ENCODE measurements at places on chromosomes 4 and X.

GRCh38 chr4:168560184-168561180, 63.6 kb downstream of the PALLD start:
- DNase-seq = peak; percentile 26

GRCh38 chrX:29580560-29580959, 634.8 kb upstream of the MAGEB2 start:
- no peak for DNase-seq

- DNase-seq = no peak
Observed at GRCh38 chrX:13694359-13694758, 5.4 kb downstream of the RAB9A start.

DNA sequence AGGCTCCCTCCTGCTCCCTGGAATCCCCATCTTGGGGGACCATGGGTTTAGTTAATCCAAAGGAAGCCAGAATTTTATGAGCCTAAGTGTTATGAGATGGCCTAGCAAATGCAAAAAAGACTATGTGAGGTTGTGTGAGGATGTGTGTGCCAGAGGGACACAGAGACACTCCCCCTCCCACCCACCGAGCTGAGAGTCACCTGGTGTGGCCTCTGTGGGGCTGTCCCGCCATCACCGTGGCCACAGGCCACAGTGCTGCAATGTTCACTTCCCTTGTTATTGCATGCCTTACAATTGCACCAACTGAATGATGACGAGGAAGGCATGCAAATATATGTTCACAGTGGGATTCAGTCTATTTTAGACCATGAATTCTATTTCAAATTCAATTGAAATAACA, 601 bp upstream of the FGFBP2 start:
- no peak for DNase-seq

DNA sequence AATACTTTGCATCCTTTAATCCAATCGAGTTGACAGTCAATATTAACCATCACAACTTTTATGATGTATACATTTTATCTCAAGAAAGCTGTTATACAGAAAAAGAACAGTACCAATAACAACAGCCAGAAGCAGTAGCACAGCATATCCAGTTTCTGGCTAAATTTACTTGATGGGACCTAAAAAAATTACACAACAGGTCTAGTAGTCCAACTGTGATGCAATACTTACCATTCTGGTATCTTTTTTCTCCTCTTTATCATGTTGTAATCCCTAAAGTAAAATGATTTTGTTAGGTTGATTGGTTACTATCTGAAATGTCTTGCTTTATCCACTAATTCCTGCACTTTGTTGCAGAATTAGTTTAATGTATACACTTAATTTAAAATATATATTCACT, 1150.6 kb downstream of the FAT4 start:
- DNase-seq = no peak

DNA sequence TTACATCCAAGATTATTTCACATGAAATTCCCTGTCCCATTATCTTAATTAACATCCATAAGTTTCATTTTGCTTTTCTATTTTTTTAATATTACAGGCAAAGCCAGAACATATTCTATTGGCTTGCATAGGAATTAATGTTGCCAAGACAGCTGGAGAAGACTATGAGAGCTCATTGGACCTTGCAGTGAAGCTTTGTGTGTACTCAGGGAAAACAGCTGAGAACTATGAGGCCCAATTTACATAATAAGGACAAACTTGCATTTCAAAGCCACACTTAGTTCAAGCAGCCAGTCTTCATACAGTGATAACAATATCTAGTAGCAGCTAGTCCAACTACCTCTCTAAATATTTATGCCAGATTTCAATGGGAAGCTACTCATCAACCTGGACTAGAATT, 134.4 kb downstream of the DDX53 start:
- DNase-seq = no peak

- no peak for DNase-seq
Observed at GRCh38 chr4:177555007-177555574, 112.9 kb upstream of the AGA start.

- no peak for DNase-seq
Observed at GRCh38 chrX:38232079-38232686, 11.5 kb upstream of the SRPX start.

DNA sequence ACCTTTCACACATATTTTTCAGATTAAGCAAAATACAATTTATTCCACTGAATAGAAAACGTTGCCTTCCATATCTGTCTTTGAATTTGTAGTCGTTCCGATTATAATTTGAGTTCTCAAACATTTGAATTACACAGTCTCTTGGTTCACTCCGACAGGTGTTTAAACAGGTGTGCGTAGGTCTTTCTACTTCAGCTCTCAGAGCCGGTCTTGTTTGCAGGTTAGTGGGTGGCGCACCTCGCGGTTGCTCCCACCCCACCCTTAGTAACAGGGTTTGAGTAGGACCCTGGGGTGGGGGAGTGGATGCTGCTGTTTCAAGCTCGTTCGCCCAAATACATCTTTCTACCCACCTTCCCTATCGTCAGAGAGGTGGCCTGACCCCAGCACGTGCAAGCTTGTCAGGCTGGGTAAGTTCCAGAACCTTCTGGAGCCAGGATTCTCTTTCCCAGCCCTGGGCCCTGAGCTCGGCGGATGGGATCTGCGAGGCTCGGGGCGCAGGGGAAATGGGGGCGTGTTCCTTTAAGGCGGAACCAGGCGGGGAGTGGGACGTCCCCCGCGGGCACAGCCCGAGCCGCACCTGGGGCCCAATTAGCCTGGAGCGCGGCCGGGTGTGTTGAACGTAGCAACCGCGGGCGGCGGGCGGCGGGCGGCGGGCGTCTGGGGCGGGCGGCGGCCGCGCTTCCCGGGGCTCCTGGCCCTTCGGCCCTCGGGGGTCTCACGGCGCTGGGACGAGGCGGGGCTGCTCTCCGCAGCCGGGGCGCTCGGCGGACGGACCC, at the start of gene FAM149A:
Gene FAM149A (plus strand): TSS at position 591 of the 776 bp plus-strand sequence.
- DNase-seq = no peak

GRCh38 chr4:105858466-105859040, 36.7 kb upstream of the NPNT start:
- DNase-seq = no peak

DNA sequence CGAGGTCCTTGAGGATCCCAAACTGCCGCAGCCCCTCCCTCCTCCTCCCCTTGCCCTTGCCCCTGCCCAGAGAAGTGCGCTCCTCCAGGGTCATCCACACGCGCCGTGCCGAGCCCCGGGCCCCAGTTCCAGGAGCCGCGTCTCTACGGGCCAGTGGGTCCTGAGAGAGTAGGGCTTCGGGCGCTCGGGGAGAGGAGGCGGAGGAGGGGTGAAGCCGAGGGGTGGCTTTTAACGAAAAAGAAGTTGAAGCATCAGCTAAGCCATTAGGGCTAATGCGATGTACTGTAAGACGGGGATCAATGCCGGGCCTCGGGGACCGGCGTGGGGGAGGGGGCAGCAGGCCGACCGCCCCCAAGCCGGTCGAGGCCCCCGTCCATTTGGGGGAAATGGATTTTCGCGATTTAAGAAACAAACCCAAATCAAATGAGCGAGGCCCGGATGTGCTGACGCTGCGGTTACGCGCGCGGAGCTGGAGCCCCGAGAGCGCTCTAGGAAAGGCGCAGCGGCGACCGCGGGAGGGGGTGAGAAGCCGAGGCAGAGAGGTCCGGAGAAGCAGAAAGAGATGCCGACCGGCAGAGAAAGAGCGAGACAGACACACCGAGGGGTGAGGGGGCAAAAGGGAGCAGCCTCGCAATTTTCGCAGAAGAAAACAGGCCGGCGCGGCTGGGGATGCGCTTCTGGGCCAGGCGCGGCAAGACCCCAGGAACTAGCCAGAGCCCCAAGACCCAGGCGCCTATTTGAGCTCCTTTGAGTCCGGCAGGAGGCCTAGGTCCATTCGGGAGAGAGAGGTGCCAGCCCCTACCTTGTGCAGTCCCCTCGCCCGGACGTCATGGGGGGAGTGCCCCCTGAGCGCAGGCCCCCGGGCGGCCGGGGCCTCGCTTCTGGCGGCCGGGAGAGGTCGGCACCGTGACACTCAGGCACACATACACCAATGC, 13.6 kb downstream of the HMX1 start:
- DNase-seq = no peak

DNA sequence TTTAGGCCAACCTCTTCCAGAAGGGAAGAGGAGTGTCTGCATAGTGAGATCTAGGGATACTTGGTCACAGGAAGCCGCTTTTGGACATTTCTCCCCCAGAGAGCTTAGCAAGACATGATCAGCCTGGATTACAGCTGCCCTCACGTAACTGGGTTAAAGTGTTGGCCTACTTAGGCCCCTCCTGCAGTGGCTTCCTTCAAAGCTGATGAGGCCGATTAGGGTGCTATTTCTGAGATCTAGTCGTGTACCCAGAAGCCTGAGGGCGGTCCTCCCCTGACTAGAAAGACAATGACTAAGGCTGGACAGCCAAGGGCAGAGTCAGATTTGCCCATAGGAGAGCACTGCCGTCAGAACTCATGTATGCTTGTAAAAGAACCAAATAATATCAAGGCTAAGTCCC, 135.0 kb downstream of the AMMECR1 start:
- DNase-seq = no peak

DNA sequence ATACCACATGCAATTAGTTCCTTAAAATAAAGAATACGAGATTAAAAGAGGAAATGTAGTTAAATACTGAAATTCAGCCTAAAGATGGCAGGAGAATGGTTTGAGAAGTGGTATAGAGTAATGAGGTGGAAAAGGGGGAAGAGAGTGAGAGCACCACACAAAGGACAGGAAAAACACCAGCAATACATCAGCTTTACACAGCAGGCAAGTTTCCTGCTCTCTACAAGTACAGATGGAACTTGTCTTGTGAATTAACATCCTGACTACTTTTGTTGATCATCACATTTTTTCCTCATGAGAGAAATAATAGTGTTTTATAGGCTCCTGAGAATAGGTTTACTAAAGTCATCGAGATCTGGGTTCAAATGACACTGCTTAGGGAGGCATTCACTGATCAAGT, 2.9 kb upstream of the UNC5C start:
- DNase-seq = no peak

DNA sequence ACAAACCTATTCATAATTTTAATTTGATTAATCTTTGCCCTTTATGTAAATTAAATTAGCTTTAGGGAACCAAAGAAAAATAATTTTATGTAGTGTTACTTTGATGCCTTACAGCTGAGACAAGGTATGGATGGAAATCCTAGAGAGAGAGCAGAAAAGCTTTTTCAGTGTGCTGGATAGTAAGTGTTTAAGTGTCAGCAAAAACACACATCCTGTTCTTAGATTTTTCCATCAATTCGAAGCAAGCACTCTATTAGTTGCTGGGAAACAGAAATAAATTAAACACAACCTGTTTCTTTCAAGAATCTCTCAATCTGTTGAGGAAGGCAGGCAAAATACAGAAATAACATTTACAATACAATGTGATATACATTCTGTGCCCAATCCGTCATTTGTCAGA, 327.8 kb downstream of the GALNTL6 start:
- DNase-seq = peak; percentile 39

- DNase-seq = no peak
Observed at GRCh38 chr4:173477016-173477415, 53.0 kb downstream of the HAND2 start.

- DNase-seq = no peak
Observed at GRCh38 chr4:99104153-99104552, 15.6 kb upstream of the ADH5 start.

GRCh38 chr4:131054489-131055019, 1958.6 kb downstream of the C4orf33 start:
- no peak for DNase-seq

- no peak for DNase-seq
Observed at GRCh38 chr4:90357117-90357710, 230.0 kb downstream of the CCSER1 start.

GRCh38 chr4:150720973-150721518, 139.1 kb downstream of the MAB21L2 start:
- no peak for DNase-seq

DNA sequence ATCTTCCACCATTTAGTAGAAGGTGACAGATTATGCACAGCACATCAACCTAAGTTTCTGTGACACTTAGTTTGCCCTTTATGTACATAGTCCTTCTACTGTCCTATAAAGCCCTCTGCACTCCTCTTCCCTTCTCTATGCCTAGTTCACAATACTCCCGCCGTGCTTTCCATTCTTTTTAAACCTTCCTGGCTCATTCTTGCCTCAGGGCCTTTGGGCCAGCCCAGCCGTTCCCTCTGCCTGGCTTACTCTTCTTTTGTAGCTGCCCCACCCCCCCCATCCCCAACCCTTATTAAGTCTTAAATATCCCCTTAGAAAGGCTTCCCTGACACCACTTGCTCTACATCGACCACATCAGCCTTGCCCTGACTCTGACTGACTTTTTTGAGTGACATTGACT, 33.0 kb downstream of the SGMS2 start:
- DNase-seq = no peak

All from NCI-H1436 treated with DMSO at 0.1 percent for 48 hours (cell line).